ENCODE measurements at places on chromosomes 12 and 14.

DNA sequence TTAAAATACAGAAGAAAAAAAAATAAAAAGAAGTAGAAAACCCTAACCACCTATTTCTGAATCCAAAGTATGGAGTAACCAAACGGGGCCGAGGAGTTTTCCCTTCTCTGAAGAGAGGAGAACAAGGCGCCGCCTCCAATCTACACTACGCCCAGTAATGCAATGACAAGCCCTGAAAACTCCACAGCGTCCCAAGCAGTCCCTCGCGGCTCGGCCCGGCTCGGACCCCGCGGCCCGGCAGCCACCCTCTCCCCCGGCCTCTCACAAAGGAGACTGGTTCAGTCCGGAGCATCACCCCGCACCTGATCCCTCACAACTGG, 371 bp downstream of the CHD8 start:
- no peak for DNase-seq

- no peak for DNase-seq
Measured at GRCh38 chr12:131690320-131690719, 20.6 kb upstream of the SFSWAP start.

DNA sequence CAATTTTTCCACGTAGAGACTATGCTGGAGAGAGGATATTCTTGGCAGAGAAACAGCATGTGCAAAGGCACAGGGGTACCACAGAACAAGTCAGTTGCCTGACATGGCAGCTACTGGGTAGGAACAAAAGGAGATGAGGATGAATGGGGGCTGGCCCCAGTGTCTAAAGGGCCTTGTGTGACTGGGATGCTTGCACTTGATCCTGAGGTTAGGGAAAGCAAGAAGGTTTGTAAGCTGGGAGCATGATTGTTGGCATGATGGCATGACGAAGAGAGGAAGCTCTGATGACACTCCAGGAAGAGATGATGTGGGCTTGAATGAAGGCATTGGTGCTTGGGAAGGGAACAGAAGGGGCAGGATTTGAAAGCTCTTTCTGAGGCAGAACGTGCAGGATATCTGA, 139.1 kb downstream of the ZFP36L1 start:
- DNase-seq, result no peak

GRCh38 chr12:49059299-49060171, 1.1 kb downstream of the KMT2D start:
- DNase-seq, result no peak

DNA sequence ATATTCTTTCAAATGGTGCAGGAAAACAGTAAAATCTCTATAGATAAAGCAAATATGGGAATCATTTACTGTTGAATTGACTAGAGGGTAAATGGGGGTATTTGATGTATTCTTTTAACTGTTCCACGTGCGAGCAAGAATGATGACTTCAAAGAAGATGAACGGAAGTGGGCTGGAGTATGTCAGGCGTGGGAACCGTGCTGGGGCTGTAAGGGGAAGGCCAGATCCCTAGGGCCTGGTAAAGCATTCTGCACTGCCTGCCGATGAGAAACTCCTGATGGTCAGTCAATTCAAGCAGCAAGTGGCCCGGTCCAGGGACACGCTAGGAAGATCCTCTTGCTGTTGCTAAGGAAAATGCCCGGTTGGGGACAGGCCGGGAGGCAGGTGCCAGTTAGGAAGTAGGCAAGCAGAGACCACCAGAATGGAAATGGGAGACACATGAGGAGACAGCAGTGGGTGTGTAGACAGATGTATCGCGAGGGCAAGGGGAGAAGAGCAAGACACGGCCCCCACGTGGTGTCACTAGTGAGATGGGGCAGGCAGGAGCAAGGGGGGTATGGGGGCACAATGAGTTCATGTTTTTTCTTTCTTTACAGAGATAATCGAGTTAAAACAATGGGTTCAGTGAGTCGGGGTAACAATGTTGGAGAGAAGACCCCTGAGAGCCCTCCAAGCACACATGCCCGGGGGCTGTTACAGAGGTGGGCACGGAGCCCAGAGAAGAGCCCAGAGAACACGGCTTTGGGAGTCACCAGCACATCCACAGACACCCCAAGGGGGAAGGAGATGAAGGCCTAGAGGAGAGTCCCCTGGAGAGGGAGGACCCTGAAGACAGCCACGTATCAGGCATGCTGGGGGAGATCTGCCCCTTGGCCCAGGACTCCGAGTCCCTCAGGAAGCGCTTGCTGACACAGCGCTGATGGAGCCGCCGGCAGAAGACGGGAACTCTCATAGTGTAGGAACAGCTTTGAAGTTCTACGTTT, 37.2 kb downstream of the FBXO21 start:
- no peak for DNase-seq

- no peak for DNase-seq
Measured at GRCh38 chr12:25653487-25654175, 100.5 kb upstream of the LMNTD1 start.

DNA sequence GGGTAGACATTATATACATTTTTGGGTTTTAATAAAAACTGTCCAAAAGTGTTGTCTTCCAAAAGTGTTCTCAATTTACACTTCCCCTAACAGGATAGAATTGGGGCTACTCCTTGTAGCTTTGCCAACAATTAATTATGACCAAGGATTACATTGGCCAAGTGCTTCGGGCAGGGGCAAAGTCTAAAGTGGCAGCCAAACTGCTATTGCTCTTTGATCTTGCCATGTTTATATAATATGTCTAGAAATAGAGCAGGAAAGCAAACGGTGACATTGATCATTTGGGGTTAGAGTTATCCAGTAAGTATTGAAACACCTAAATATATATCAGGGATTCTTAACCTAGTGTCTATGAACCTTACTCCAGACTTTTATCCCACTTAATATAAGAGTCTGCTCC, 31.2 kb upstream of the IGF1 start:
- no peak for DNase-seq

- peak; percentile 65 for DNase-seq
Measured at GRCh38 chr12:121769831-121770301, 23.6 kb downstream of the RHOF start.

DNA sequence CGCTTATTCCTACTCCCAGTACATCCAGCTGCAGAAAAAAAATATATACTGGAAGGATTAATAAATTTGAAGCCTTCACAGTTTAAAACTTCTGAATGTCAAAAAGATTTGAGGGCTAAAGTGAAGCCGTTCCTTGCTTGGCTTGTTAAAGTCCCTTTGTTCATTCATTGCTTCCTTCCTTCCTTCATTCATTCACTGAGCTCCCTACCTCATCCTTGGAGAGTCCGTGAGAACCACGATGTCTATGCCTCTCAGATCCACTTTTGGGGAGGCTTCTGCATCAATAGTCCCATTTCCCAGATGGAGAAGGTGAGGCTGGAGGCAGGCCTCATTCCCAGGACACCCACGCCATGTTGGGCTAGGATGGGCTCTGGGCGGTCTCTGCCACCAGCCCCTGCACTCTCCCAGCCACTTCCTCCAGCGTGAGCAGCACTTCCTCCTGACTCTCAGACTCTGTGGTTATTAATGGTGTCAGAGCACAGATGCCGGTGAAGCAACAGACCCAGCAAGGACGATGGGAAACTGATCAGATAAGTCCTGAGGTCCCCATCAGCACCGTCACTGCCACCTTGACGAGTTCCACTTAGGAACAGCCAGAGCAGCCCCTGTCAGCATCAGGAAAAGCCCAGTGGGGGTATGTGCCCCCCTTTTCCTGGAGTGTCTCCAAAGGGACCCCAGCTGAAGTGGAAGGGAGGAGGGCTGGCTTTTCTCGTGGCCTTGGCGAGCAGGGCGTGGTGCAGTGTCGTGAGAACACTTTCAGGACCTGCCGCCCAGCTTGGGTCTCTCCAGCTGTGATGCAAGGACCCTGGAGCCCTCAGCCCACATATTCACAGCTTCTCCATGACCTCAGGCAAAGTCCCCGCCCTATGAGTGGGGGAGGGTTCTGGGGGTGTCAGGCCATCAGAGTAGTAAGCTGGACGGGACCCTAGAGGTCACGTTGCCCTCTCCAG, 21.2 kb downstream of the ASB2 start:
- peak; percentile 95 for DNase-seq

DNA sequence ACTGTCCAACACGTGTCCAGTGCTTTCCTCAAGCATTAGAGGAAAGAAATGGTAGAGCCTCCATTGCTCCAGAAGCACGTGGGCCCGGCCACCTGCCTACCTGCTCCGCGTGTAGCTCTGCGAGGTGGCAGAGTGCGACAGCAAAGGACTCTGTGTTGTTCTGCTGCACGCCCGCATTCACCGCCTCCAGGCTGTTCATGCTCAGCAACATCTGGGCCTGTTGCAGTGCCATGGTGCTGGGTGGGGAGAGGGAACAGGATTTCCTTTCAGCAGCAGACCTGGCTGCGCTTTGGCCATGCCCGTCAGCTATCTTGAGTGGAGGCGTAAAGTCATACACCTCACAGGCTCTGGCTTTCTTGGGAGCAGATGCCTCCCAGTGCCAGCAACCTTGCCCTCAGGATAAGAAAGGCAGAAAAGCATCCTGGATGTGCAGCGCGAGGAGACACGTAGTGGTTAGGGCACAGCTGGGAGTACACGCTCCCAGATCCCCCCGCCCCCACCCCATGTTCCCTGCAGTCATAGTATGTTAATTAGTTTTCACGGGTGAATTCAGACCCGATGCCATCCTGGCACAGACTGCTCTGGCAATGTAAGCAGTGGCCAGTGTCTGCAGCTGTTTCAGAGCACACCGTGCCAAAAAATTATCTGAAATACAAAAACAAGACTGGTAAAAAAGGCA, 25.1 kb downstream of the ANAPC5 start:
- DNase-seq, result no peak

DNA sequence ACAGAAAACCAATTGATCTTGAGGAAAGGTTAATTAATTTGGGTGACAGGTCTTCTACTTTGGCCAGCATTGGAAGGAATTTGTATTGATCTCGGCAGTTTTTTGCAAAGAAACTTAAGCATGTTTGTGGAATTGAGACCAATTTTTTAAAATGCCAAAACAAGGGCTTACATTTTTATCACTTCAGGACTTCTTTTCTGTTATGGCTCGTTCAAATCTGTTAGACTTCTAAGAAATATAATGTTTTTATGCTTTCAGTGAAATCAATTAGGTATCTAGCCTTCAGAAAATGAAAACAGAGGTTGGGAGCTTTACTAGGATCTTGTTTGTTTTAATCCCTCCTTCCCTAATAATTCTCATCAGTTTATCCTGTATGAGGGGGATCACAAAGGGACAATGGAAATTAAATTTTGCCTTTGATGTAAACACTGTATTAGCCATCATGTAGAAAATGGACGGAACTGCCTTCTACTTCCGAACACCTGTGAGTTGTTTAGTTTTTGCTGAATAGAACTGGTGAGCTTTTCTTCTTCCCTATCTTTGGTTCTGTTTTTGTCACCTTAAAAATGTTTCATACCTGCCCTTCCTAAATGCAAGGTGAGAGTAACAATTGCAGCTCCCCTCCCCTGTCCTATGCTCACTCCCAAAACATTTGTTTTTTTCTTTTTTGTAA, 7.8 kb downstream of the FOXA1 start:
- DNase-seq, result no peak

- no peak for DNase-seq
Measured at GRCh38 chr14:71856199-71856919, 75.9 kb upstream of the RGS6 start.

DNA sequence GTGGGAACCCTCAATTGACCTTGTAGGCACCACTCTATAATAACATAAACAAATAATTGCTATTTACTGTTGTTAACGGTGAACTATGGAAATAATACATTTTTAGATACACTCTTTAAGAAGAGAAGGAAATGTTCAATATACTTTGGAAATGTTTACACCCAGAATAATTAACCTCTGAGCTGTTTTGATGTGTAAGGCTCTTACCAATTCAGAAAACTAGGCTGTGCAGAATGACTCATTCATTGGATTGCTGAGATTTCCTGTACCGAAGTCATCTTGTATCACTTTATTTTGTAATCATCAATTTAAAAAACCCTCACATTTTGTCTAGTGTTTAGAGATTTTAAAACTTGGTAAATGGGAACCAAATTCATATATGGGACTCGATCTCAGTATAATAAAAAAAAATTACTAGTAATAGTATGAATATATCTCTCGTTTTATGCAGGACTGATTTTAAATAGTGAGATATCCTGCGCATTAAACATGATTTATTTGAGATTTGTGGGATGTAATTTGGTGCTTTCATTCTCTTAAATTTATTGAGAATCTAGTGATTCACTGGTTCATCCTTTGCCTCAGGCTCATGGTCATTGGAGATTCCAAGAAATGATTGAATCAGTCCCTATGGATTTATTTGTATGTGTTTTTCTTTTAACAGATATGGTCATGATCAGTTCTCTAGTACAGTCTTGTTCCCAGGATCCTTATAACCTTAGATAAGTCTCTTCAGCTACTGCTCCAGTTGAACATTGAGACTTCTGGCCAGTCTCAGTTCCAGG, 3.9 kb downstream of the SAMD4A start:
- no peak for DNase-seq

DNA sequence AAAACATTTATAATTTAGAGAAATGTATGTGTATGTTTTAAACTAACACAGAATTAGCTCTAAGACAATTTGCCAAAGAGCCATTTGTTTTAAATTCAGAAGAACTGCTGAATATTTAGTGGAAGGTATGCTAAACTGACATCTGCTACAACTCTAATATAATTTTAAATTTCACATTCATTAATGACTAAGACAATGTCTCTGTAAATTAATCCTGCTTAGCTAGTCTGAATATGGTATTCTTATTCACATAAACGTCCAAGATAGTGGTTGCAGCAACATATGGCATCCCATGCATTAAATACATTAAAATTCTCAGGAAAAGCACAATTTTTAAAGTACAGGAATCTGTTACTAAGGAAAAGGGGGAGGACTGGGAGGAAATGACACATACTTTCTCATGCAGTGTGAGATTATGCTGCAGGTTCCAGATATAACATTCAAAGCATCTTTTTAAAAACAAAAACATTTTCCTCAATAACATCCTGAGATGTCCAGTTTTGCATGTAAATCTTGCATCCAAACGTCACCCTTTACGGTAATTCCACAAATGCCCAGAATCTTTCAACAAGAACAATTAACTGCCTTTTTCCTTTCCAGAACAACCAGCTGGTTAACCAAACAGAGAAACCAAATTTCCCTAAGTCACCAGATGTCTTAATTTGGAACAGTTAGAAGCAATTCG, 26.9 kb downstream of the WDR89 start:
- DNase-seq, result no peak

DNA sequence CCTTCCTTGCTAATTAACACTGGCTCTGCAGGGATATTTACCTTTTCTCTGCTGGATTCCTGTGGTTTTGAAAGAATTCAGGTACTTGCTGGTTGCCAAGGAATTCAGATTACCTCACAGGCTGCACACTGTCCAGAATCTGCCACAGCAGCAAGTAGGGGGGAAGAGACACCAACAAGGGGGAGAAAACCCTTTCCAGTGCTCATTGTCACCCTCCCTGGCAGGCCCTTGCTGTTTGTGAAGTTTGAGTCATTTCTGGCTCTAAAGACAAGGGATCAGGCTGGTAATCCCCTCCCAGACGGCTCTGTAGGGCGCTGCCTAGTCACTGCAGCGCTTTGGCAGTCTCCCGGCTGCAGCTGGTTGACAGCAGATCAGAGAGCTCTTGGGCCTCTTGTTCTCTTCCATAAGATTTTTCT, 50.8 kb downstream of the TTLL5 start:
- DNase-seq, result no peak

DNA sequence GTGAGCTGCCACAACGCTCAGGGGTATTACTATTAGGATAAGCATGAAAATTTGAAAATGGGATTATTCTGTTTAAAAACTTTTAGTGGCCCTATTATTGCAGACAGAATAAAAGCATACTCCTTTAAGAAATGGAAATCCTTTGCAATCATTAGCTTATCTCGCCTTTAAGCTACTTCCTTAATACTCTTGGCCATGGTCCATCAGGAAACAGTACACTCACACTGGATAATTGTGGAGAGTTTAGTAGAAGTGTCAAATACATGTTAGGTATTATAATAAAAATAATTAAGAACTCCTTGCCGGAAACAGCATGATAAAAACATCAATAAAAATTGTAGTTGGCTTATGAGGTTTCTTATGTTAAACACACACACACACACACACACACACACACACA, 100.4 kb upstream of the PPFIA2 start:
- no peak for DNase-seq

Measured in HL-60 (cell line).